ENCODE measurements at places on chromosomes 16 and 17.

- DNase-seq, result no peak
Observed at GRCh38 chr17:80034791-80035686, 633 bp downstream of the TBC1D16 start.

DNA sequence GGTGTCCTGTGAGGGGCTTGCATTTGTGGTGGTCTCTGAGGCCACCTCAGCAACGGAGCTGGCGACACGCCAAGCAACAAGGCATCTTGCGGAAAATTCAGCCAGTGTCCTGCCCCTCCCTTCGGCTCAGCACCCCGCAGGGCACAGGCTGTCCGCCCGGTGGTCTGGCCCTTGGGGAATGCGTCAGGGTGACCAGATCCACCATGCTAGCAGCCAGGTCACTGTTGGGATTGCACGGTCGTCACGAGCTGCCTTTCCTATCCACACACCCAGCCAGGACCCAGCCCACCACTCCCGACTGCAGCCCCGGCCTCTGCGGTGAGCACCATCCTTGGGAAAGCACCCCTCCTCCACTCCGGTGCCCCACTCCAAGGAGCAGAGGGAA, 221.2 kb downstream of the NTN1 start:
- no peak for DNase-seq

DNA sequence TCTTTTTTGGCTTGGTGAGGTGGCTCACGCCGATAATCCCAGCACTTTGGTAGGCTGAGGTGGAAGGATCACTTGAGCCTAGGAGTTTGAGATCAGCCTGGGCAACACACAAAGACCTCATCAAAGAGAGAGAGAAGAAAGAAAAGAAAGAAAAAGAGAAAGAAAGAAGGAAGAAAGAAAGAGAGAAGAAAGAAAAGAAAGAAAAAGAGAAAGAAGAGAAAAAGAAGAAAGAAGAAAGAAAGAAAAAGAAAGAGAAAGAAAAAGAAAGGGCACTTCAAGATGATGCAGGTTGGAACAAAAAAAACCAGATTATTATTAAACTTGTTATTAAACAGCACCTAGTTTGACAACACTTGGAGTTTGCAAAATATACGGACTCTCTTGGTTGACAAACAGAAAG, 21.2 kb upstream of the ADCY9 start:
- no peak for DNase-seq

DNA sequence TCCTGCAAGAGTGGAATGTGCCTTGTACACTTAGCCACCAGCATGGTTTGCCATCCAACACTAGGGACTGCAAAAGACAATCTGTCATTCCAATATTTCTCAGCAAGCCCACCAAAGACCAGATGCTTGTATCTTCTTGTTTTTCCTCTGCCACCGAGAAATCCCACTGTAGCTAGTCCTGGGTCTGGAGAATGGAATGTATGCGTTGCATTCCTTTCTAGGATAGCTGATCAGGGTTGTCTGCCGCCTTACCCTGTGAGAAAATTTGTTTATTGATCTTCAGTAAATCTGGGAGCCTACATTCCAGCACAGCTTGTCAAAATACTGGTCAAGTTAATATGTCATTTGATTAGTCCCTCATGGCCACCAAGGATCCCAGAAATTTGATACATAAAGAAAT, 28.1 kb upstream of the ADAMTS18 start:
- no peak for DNase-seq
